Coronary artery (tissue), 2 donors: ENCODE measurements at places on chromosomes 1 and 21.

DNA sequence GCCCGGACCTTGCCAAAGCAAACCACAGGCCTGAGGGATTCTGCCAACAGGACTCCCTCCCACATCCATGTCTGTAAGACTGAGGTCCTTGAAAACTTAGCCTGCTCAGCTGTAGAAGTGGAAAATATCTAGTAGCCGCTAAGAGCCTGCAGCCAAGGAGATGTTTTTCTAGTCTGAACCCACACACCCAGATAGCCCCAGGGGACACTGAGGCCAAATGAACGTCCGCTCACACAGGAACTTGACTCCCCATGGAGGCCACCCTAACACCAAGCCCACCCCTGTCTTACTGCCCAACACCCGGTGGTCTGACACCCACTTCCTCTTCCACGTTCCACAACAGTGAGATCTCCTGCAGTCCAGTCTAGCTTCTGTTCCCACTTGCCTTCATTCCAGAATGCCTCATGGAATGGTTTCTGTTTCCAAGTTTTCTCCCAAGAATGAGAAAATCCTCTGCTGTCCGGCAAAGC is 174.8 kb downstream of the PLPP3 start:
- DNase-seq: no peak

DNA sequence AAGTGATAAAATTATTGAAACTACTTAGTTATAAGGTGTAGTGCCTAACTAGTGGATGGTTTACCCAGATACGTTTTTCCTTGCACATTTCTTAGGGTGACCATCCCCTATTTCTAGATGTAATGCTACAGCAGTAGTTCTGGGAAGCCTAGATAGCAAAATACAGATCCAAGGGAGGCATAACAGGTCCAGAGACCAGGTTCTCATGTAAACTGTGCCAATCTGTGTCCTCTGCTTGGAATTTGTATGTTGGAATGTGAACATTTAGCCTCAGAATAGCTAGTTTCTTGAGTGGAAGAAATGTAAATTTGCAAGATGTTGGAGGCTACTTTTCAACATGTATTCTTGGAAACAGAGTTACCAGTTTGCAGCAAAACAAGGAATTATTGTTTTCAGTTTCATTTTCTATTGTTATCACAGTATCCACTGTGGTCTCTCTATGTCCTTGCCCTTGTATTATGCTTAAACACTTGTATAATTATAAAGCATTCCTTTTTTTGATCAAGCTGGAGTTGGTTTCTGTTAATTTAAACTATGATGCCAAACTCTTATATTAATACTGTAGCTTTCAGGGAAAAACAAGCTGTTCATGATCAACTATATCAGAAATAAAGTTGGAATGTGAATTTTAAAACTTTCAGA is 102.0 kb upstream of the BRINP3 start:
- DNase-seq: no peak

DNA sequence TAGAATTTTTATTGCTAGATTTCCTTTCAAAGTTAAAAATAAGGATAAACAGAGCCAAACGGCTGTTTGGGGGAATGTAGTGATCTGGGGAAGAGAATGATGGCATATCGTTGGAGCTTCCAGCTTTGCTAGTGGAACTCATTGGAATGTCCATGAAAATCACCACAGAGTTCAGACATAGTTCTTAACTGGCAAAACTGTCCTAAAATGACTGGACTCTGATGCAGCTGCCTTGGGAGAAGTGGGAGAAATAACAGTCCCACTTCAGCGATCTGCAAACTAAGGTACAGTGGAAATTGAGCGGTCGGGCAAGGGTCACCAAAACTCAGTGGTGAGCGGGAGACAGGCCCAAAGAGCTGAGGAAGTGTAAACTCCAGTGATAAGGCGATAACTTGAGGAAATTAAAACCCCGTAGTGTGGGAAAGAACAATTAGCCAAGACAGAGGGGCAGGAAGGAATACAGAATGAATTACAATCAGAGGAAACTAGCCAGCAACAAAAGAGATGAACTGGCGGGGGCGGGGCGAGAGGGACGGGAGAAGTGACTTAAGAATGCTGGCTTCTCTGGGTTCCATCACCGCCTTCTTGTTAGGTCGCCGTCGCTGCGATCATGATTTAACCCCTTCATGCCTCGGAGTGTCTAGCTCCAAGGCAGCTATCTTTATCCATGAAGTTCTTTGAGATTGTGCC is 89.8 kb upstream of the ARHGAP29 start:
- DNase-seq: no peak

DNA sequence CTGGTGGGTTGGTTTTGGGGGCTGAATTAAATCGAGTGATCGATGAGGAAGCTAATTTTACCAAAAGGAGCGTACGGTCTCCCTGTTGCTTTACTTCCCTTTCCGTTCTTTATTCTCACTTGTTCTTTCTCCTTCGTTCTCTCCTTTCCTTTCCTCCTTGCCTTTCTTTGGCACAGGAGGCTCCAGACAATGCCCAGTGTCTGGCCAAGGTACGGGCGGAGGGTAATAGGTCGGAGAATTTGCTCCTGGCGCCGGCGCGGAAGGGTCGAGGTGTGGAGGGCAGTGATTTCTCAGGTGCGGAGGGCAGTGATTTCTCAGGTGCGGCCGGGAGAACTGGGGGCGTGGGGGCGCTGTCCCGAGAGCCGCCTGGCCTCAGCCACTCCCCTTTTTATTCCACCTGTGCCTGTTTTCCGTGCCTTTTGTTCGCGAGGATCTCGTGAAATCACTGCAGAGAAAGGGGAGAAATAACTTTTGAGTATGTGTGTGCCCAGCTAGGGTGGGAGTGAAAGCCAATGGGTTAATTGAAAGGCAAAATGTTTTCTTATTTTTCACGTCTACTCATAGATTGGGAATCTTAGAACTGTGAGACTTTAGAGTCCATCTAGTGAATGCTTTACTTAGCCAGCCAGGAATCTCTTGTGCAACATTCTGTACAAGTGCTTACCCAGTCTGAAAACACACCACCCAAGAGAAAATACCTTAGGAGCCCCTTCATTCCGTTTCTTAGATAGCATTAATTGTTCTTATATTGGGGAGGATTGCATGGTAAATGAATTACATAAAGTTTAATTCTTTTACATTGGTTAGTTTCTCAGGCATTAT is 1.3 kb downstream of the FNBP1L start:
- DNase-seq: no peak

- DNase-seq: no peak
Measured at GRCh38 chr1:20321573-20321972, 30.9 kb downstream of the VWA5B1 start.

GRCh38 chr1:207850621-207851407 is 60.1 kb downstream of the CD34 start:
- DNase-seq: peak; percentile 68

DNA sequence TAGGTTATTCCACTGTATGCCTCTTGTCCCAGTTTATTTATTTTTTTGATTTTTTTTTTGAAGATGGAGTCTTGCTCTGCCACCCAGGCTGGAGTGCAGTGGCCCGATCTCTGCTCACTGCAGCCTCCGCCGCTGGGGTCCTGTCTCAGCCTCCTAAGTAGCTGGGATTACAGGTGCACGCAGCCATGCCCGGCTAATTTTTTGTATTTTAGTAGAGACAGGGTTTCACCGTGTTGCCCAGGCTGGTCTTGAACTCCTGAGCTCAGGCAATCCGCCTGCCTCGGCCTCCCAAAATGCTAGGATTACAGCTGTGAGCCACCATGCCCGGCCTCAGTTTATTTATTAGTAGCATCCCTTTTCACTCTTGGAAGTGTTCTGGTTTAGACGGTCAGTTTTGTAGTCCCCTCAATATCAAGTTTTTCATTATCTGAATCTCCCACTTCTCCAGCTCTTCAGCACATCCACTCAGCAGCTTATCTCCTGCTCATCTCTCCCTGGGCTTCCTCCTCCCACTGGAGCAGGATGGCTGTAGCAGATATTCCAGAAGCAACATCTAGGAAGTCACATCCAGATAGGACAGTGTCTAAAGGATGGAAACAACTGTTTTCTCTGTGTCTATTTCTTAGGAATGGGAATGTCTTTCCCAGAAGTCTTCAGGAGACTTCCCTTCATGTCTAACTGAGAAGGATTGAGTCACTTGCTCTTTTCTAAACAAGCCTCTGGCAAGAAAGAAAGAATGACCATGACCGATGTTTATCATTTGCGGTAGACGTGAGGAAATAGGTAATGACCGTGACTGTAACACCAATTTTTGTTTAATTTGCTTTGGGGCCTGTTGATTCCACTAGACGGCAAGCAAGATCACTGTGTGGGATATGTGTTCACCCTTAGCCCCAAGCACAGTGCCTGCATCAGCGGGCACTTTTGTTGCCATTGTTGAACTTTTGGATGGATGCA is 14.4 kb downstream of the CCDC190 start:
- no peak for DNase-seq

- DNase-seq: no peak
Measured at GRCh38 chr1:203477748-203478147, 2.1 kb downstream of the PRELP start.

DNA sequence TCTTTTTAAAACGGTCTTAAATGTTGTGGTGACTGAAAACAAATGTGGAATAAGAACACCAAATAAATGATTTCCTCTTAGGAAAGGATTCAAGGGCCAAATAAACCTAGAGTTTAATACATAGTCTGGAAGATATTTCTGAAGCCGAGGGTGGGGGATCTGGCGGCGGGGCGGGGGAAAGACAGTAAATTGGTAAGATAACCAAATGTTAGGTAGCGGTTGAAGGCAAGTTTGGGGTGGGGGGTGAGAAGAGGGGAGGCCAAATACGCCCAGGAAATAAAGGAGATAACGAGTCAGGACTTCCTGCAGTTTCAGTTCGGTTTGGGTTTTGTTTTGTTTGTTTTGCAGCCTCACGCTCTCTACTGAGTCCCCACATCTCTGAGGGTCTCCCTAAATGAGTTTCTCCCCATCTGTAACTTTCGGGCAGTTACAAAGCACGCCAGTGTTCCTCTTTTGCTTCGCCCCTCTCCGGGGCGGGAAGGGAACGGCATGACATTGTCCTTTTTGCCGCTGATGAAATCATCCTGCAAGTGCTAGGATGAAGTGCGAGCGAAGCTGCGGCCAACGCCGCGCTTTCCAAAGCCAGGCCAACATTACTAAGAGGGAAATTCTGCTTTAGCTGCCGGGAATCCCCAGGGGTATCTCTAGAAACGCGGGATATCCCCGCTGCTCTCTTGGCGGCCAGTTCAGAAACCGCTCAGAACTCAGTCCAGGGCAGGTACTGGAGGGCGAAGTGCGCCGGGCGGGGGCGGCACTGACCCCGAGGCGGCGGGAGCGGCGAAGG is 844 bp downstream of the NIBAN1 start:
- no peak for DNase-seq

DNA sequence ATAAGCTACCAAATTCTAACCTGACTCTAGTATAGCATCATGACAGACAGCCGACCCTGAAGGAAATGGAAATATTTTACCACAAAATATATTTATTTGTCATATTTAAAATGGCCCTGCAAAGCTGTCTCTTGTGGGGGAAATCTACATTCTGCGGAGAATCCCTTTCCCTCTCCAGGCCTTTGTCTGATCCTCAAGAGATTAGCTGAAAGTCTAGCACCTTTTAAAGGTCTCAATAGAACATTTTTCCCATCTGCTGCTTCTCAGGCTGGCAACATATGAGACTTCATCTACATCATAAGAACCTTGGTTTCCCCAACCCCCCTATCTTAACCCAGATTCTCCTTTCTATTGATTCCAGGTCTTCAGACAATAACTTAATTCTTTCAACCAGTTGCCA is 1.7 kb upstream of the OR11L1 start:
- DNase-seq: no peak

DNA sequence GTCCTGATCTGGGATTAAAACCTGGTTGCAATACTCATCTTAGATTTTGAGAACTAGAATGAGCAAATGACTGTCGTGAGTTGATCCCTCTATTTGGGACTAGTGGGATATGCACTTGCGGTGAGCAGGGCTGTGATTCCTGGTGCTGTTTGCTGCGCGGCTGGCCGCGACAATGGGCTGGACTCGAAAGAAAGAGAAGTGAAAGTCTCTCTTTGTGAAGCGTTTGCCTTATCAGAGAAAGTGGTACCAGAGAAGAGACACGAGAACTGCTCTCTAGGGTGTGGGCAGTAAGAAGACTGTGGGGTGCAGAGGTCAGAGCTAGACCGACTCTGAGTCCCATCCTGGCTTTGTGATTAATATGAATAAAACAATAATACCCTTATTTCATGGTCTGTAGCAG is 8.6 kb downstream of the ST6GALNAC3 start:
- no peak for DNase-seq

GRCh38 chr1:29264773-29265389 is 28.6 kb downstream of the PTPRU start:
- no peak for DNase-seq

DNA sequence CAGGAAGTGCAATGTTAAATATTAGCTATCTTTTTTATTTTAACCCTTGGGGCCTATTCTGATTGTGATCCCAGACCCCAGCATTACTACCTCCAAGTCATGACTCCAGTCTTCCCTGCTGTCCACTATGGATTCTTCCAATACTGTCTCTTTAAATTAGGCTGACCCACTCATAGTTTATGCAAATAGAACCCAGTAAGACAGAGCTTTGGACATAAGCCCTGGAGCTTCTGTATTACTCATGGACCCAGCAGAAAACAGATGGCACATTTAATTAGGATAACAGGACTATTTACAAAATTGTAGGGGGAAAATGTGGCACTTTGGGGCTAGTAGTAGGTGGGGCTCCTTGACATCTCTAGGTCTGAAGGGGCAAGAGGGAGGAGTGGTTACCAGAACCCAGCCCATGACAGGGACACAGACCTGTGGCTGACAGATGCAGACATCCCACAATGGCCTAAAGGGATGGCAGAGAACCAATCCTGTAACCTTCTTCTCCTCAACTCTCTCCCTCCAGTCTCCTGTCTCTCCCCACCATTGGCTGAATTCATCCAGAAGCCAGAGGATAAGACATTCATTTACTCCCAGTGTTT is 233.5 kb downstream of the OMA1 start:
- no peak for DNase-seq

DNA sequence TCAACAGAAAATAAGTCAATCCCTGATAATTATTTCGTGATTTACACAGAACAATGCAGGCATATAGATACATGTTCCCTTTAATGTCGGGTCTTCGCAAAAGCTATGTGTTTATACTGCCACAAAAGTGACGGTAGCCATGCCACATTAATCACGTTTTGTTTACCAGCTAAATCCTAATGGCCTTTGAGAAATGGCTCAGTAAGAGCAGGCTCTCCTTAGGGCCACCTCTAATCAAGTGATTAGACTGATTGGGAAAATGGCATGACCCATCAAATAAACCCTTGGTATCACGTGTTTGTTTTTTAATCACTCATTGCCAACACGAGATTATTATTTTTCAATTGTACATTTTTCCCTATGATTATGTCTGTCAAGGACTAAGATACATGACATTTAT is 102.0 kb upstream of the USP25 start:
- no peak for DNase-seq

GRCh38 chr1:101291562-101292380 is 55.0 kb downstream of the S1PR1 start:
- no peak for DNase-seq
